Stimulated activated CD4-positive, alpha-beta T cell treated with anti-CD3 and anti-CD28 coated beads, Interleukin-1b, Interleukin-23, amount 100 ng/mL, for 1 hour (primary cell): ENCODE measurements at places on chromosomes 1 and 21.

- DNase-seq = no peak
Observed at GRCh38 chr1:47918257-47918867, 78.8 kb downstream of the TRABD2B start.

- no peak for DNase-seq
Observed at GRCh38 chr1:66168467-66168887, 365.5 kb upstream of the SGIP1 start.

DNA sequence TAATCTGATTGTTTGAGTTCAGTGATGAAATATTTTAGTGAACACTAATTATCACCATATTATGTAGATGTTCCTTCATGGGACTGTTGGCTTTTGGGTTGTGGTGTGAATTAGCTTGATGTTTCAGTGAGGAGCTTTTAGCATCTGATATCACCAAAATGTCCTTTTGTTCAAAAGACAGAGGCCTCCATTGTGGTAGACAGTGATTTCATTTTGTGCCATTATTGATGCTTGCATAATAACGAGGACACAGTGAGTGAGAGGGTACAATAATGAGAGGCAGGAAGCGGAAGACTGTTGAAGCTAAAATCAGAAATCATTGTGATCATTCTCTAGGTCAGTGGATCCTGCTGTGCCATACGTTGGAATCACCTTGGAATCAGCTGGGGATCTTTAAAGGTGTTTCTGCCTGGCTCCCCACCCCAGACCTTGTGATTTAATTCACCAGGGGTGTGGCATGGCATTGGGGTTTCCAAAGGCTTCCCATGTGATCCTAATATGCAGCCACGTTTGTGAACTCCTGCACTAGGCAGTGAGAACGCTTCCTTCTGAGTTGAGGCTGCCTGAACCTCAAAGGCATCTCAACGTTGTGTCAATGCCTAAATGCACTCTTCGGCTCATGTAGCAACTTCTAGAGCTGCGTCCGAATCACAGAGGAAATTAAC is 82.1 kb upstream of the KIF1B start:
- DNase-seq = no peak

- DNase-seq = no peak
Observed at GRCh38 chr1:185342672-185343259, 25.7 kb upstream of the IVNS1ABP start.

DNA sequence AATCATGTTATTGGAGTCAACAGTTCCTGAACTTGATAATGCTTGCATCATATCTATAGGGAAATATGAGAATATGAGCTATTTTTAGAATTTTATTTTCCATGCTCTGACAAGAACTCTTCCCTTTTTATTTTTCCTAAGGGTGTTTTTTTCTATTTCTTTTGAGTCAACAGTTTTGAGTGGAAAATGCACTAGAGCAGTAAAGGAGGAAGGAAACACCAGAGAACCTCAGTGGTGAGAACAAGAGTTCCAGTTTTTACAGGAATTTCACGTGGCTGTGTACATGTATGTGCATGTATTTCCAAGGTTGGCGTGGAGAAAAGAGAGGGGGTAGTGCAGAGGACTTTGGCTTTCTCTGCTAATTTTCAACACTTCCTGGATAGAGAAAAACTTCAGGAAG is 63.6 kb upstream of the TNFSF18 start:
- DNase-seq = no peak

GRCh38 chr1:109482791-109483671 is 674 bp upstream of the ATXN7L2 start:
- DNase-seq = no peak

- DNase-seq = no peak
Observed at GRCh38 chr1:209455661-209456358, 127.7 kb upstream of the CAMK1G start.

DNA sequence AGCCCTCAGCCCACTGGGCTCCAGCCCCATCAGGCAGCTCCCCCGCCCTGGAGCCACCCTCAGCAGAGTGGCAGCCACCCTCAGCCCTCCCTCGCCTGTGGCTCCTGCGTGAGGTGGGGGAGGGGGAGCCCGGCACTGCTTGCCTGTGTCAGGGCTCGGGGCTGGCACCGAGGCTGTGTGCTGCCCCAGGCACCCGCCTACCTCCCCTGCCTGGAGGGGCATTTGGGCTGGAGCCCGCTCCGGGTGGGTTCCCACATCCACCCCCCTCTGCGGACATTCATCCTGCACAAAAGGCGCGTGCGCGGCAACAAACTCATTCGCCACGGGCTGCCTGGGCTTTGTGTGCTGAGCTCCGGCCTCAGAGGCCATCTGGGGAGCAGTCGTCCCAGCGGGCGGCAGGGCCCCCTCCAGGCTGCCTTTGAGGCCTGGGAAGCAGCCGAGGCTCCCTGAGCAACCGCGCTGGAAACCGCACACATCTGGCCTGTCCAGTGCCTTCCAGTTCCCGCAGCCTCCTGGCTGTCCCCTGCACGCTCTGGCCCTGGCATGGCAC is 12.6 kb upstream of the TNFRSF14 start:
- no peak for DNase-seq

GRCh38 chr1:175262621-175263020 is 70.0 kb upstream of the KIAA0040 start:
- DNase-seq = no peak

DNA sequence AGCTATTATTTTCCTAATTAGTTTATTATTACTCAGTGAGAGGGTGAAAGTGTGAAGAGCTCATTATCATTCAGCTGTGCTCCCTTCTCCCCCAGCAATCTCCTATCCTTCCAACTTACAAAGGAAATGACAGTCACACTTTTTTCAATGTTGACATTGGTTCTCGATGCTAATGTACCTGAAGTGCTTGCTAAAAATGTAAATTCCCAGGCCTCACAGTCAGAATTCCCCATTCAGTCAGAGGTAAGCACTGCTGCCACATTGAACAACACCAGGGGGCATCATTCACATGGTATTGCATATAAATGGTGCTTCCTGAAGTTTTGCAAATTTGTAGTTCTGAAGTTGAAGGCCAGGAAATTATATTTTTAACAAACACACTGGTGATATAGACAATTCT is 132.7 kb upstream of the FOXD3 start:
- DNase-seq = no peak

DNA sequence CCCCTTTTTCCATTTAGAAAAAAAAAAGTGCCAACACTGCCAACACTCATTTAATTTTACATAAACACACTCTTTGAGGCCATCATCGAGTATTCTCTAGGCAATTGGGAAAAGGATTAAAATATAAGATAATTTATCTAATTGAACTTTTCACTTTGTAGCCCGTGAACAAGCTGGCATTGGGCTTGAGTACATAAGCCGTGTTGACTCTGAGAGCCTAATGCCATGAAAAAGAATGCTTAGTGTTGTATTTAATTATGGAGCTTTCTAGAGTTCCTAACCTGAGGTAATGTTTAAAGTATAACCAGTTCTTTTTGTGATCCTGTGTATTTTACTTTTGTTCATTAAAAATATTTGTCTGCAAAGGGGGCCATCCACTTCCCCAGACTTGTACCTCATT is 193.8 kb downstream of the LYPLAL1 start:
- DNase-seq = no peak

DNA sequence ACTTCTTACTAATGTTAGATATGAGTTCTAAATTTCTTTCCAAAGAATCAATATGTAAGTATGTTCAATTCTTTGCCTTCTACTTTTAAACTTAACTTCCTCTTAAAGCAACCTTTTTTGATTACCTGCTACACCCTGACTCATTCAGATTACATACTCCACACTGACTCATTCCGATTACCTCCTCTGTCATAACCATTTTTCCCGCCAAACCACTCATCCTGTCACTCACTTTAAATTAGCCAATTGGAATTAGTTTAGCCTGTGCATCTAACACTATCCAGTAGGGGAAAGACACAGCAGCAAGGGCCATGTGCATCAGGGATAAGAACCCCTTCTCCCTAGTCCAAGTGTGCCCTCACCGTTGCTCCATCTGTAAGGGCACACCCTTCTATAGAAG is 815.5 kb downstream of the BRINP3 start:
- no peak for DNase-seq

DNA sequence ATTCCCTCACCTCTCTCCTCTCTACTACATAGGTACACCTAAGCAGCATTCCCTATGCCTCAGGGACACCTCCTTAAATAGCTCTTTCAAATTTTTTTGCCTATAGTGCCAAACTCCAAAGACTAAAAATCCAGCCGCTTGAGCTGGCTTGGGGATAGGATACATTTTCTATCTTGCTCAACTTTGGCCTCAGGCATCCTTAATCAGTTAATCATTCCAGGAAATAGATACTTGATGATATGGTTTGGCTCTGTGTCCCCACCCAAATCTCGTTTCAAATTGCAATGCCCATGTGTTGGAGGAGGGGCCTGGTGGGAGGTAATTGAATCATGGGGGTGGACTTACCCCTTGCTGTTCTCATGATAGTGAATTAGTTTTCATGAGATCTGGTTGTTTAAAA is 11.4 kb upstream of the PHGDH start:
- no peak for DNase-seq
